ENCODE measurements at places on chromosomes 2 and 18.

GRCh38 chr18:8765783-8766463 lies 60.6 kb downstream of the MTCL1 start:
- no peak for DNase-seq

DNA sequence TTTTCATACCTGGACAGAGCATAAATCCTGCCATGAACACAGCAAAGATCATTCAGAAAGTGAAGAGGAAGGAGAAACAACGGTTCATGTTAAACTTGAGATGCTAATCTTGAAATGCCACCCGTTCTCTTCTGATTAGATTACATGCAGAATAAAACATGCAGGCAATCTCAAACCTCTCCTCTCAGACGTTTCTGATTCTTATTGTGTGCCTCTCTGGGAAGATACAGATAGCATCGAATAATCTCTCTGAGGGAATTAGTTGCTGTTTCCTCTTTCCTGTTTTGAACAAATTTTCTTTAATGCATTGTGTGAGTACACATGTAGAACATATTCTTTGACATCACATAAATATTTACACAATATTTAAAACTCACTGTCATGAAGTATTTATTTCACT lies 313.4 kb downstream of the PRKCE start:
- DNase-seq: no peak

DNA sequence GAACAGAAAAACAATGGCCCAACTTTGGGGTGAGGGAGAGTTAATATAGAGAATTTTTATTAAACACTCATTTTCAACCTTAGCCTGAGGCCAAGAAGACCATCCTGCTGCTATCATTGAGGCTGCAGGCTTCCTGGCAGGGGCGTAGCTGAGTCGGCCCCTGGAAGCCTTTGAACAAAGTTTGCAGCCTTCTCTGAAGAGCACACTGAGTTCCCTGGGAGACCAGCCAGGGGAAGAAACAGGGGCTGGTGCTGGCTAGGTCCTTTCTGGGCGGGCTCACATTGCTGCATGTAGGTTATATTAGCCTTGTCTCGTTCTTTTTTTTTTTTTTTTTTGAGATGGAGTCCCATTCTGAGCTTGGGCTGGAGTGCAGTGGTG lies 126.8 kb upstream of the HS6ST1 start:
- DNase-seq: no peak

DNA sequence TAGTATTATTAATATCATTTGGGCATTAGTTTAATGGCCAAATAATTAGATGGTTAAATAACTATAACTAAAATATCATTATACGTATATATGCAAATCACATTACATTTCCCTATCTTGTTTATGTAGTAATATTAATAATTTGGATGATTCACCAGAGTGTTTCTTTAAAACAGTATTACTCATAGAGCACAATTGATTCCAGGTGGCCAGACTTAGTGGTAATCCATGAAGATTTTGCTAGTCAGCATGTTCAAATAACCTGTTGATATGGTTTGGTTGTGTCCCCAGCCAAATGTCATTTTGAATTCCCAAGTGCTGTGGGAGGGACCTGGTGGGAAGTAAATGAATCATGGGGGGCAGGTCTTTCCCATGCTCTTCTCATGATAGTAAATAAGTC lies 782.3 kb downstream of the LRP1B start:
- DNase-seq: no peak

DNA sequence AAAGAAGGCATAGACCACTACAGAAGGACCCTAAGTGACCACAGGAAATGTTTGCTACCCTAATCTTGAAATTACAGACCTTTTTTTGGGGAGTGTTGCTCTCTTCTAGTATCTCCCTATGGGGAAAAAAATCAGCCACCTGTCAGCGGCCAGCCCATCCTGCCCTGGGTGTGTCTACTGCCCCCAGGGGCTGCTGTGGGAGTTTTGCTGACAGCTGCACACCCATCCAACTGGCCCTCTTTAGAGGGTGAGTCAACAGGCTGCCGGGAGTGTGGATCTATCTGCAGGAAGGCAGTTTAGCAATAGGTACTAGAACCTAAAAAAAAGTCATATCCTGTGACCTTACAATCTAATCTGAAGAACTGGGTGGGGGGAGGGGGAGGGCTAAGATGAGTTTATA lies 796 bp upstream of the DYSF start:
- DNase-seq: no peak

GRCh38 chr2:26462511-26463243 lies 15.2 kb downstream of the OTOF start:
- DNase-seq: no peak

DNA sequence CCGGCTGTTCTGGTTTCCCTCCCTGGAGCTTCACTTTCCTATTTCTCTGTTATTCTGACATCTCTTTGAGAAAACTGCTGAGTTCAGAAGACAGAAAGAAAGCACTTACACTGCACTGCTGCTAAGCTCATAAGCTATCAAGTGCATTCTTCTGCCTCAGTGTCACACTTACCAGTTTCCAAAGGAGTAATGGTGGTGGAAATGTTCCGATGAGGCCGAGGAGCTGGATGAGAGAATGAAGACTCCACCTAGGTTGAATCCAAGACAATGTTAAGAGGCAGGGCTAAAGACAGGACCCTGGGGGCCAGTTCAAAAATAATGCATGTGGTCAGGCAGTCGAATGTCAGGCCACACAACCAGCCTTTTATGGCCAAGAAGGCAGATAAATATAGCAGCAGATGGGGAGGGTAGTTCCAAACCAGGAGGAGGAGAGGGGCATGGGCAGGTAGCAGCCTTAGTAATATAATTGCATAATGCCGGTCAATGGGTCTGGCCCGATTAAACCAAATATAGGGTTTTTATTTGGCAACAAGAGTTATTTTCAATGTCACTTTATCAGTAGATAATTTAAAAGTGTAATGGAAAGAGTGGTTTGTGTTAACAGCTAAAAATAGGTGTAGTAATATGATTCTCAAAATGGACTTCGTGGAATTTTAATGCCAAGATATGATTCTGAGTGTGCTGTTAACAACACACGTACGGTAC lies at the start of gene MYOM1:
MYOM1 (minus strand) TSS at position 338 of the 705 bp plus-strand sequence. CDS start 4,745 bp downstream, outside the sequence.
- DNase-seq: no peak

GRCh38 chr2:208266553-208266893 lies 468 bp downstream of the PIKFYVE start:
- DNase-seq: no peak

DNA sequence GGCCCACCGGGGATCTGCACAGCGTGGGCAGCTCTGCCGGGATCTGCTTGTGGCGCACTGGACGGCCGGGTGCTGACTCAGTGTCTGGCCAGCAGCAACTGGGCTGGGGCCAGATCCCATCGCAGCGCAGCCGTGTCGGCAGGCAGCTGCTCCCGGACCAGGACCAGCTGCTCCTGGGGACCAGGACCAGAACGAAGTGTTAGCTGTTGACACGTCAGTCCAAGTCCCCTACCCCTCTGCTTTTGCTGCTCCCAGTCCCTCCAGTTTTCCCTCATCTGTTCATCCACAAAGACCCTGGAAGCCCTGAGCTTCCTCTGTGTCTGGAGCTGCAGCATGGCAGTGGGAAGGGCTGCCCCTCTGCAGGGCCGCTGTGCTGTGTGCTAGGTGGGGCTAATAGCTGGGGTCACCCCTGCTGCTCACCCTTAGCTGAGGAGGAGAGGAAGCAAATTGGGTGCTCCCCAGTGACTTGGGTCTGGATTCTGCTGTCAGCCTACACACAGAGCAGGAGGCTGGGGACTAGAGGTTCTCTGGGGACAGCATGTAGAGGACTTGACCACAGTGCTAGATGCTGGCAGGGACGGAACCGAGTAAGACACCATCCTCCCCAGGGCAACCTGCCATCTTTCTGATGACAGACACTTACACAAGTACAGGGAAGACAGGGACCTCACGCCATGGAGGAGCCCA lies 16.9 kb upstream of the KIF1A start:
- DNase-seq: no peak

- no peak for DNase-seq
Measured at GRCh38 chr2:178811045-178811444, 3.8 kb upstream of the TTN start.

DNA sequence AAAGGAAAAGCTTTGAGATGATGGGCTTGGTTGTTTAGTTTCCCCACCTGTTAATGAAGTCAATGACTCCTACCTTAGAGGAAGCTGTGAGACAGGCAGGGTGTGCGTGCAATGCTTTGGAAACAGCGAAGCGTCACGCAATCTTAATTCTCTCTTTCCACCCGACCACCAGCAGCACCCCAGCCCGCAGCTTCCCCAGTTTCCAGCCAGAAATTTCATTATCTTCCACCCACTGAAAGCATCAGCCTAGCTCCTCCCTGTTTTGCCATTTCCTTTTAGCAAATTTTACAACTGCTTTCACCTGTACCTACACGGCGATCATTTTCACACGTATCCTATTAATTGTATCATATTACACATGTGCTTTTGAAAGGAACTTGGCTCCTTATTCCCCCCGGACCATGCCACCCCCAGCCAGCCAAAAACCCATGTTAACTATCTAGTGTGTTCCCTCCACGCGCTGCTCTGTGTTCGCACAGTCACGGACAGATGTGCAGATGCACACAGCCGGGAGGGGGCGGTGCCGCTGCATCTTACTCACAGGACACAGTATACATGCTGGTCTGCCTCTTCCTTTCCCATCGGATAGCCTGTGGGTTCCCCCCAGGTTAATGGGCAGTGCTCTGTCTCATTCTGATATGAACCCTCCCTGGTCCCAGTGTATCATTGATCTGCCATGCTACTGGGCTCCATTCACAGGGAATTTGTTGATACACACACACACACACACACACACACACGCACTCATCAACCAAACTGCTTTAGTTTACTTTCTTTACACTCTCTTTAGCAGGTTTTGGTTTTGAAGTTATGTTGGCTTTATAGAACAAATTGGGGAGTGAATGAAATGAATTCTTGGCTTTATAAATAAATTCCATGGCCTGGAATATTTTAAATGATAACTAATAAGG lies 22.4 kb downstream of the CYP27C1 start:
- DNase-seq: peak; percentile 46

GRCh38 chr2:56682397-56682760 lies 498.6 kb downstream of the CCDC85A start:
- DNase-seq: no peak

DNA sequence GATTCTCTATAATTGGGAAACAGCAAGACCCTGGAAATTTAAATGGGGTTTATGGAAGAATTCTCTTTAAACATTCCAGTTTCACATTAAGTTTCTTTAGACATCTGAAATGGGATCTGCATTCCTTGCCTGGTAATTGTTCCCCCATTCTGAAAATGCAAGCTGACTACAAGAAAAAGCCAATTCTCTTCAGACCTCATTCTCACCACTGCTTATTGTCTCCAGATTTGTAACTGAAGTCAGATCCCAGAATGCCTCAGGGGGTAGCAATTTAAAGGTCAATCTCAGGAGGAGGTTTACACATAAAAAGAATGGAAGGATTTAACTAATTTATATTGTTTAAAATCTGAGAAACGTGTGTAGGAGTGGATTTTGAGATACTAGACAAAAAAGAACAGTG lies 41.2 kb downstream of the COL3A1 start:
- no peak for DNase-seq

Data from naive thymus-derived CD8-positive, alpha-beta T cell (primary cell).